AG04450 (cell line): ENCODE measurements at places on chromosomes 12 and 14. TPM values are rescaled to one million over a fixed set of nuclear protein-coding genes. Genes with fewer than 3 reads are reported as not detected.

- DNase-seq: no peak
Measured at GRCh38 chr14:77286576-77286975, 15.6 kb upstream of the NGB start.

BCL2L14 gene
- not detected in 2 replicates for polyA plus RNA-seq

DNA sequence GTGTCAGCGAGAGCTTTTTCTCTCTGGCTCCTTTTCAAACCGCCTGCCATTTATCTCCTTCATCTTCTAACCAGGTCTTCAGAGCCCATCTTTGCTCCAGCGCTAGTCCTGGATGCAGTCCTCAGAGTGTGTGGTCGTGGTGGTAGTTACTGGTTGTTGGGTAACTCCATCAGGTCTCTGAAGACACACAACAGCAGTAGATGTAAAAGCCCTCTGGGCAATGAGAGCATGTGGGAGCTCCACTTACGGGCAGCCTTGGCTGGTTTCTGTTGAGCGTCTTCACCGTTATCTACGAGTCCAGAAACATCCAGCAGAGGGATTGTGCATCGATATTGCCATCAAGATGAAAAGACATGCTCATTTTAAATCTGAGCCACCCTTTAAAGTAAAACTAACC is 61.2 kb downstream of the FBXL14 start:
- no peak for DNase-seq

DNA sequence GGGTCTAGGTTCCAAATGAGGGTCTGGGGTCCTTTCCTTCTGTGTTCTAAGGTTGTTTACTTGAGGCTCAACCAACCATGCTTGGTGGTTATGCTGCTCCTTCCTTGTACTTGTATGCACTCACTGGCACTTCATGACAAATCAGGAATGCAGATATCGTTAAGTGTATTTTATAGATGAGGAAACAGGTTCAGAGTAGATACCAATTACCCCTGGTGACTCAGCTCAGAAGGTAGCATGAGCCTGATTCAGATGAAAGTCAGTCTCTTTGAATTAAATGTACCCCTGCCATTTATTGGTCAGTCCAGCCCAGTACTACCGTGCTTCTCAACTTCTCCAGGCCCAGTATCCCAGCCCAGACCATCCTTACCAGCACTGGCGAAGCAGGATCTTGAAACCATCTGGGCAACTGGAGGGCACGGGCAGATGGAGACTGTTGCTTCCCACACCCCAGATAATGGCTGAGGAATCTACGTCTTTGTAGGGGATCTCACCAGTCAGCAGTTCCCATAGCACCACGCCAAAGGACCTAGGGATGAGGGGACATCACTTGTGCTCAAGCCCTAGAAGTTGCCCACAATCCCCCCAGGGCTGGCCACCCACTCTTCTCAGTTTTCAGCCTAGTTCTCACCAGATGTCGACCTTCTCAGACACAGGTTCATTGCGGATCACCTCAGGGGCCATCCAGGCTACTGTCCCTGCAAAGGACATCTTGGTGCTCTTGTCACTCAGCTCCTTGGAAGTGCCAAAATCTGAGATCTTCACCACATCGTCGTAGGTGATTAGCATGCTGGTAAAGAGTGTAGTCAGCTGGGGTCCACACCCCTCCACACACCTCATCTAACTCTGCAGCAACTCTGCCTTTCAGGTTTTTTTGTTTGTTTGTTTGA is 14.3 kb downstream of the MAP3K12 start:
- DNase-seq: no peak

IL23A gene
- 0.19 TPM in 1 of 2 replicates, not detected in the other for polyA plus RNA-seq

KCNK13 gene
- polyA plus RNA-seq: not detected in 2 replicates

DNA sequence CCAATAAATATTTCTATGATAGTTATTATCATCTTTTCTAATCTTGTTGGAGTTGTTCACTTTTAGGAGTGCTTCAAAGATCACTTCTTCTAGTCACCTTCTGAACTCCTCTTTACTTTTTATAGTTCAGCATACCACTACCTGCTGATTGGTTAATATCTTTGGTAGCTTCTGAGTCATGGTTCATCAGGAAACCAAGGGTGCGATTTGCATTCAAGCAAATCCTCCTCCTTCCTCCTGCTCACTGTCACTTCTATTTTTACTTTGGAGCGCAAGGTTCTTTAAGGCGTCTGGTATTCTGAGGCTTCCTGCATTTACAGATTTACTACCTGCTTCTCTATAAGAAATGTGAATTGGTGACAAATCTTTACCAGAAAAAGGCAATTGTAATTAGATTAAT is 24.0 kb downstream of the SYT1 start:
- DNase-seq: no peak

SLC17A8 gene
- polyA plus RNA-seq: not detected in 2 replicates

- DNase-seq: peak; percentile 43
Measured at GRCh38 chr14:58171090-58171489, 19.1 kb upstream of the ARMH4 start.

DNA sequence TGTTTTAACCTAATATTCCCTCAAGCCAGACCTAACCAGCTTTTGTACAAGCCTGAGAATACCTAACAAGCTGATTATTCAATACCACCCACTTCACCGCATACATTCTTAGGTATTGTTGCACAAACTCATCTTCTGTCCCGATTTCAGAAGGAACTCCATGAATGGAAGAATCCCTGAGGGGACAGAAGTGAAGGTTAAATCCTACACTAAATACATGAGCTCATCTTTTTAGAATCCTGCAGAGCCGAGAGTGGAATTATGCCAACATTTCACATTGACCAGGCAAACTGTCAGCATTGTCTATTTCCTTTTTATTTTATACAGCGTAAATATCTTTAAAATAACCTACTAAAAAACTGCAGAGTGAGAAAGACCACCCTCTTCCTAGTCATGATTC is 140.7 kb upstream of the PRICKLE1 start:
- DNase-seq: no peak

DNA sequence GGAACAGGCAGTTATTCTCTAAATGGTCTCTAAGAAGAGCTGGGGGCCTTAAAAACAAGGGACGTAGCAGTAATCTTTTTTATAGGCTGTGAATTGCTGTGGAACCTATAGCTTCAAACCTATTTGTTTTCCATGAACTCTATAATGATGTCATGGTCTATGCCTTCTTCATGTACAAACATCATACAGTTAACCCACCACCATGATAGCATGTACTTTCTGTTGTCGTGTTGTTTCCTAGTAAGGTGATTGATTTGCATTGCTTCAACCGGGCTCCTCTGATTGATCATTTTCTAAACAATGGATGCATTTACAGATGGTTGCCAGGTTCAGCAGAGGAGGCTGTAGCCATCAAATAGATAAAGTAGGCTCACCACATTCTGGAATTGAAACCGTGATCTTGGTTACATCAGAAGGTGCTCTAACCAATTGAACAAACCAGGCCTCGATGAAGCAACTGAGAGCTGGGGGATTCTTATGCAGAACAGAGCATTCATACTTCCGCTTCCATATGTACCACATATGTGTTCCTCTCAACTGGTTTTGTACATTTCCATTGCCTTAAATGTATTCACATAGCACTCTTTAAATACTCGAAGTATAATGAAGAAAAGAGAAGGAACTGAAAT is 25.6 kb upstream of the PCNX1 start:
- no peak for DNase-seq

GRCh38 chr14:22838631-22839041 is 2.3 kb downstream of the MMP14 start:
- DNase-seq: no peak

DNA sequence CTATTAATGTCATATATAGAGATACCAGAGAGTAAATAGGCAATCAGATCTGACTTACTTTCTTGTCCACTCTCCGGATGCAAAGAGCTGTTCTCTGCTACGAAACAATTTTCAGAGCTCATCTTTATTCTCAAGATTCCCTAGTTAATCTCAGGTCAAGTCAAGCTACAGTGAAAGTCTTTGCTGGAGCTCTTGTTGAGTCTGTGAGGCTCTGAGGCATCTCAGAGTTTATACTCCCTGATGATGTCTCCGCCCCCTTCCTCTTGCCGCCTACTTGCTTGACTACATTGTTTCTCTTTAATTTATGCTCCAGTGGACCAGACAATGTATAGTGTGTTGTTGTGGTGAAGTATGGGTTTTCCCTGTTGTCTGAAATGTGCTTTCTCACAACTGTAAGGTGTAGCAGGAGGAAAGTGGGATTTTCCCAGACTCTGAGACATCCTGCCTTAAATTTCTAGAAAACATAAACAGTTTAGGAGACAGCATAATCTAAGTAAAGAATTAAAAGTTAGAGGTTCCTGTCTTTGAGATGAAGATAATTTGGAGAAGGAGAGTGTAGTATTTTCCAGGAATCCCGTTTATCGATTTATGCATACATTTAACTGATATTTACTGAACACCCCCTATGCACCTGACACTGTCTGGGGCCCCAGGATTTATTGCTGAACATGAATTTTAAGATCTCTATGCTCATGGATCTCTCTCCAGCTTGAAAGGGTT is at the start of gene CD69:
TSS of gene CD69 (minus strand) at position 203 of the 720 bp plus-strand sequence. CDS start at position 122, 81 bp downstream.
- no peak for DNase-seq

- peak; percentile 66 for DNase-seq
Measured at GRCh38 chr14:64253672-64254071, 40.5 kb downstream of the ESR2 start.

PSME1 gene
- polyA plus RNA-seq: 80.0 and 94.9 TPM in 2 replicates

GRCh38 chr12:132222096-132222807 is 78.0 kb downstream of the NOC4L start:
- DNase-seq: no peak

CD163 gene
- not detected in 2 replicates for polyA plus RNA-seq

DNA sequence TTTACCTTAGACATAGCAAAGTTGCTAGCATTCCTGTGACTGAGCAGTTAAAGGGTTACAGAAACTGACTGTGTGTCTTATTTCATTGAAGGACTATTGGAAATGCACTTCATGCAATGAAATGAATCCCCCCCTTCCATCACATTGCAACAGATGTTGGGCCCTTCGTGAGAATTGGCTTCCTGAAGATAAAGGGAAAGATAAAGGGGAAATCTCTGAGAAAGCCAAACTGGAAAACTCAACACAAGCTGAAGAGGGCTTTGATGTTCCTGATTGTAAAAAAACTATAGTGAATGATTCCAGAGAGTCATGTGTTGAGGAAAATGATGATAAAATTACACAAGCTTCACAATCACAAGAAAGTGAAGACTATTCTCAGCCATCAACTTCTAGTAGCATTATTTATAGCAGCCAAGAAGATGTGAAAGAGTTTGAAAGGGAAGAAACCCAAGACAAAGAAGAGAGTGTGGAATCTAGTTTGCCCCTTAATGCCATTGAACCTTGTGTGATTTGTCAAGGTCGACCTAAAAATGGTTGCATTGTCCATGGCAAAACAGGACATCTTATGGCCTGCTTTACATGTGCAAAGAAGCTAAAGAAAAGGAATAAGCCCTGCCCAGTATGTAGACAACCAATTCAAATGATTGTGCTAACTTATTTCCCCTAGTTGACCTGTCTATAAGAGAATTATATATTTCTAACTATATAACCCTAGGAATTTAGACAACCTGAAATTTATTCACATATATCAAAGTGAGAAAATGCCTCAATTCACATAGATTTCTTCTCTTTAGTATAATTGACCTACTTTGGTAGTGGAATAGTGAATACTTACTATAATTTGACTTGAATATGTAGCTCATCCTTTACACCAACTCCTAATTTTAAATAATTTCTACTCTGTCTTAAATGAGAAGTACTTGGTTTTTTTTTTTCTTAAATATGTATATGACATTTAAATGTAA is 31.5 kb downstream of the MDM2 start:
- DNase-seq: no peak

CLEC4A gene
- 0.19 and 0.24 TPM in 2 replicates for polyA plus RNA-seq

DNA sequence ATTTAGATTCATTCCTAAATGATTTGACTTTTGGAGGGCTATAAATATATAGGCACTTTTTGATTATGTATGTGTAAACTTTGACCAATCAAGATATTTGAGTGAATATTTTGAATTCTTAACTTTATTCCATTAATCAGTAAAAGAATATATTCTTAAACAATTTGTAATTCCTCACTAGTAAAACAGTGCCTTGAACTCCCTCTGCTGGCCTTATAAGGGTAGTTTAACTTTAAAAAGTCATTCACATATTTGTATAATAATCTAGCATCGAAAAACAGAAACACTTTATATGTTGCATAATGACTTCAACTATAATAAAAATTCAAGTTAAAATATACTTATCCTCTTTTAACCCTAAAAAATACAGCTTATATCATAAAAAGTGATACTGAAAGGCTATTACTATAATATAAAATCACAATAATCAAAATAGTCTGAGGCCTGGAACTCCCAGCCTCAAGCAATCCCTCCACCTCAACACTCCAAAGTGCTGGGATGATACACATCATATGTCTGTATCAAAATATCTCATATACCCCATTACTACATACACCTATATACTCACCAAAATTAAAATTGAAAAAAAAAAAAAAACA is 31.2 kb downstream of the CCDC59 start:
- DNase-seq: no peak

- no peak for DNase-seq
Measured at GRCh38 chr14:96084796-96085195, 45.6 kb downstream of the C14orf132 start.

DNA sequence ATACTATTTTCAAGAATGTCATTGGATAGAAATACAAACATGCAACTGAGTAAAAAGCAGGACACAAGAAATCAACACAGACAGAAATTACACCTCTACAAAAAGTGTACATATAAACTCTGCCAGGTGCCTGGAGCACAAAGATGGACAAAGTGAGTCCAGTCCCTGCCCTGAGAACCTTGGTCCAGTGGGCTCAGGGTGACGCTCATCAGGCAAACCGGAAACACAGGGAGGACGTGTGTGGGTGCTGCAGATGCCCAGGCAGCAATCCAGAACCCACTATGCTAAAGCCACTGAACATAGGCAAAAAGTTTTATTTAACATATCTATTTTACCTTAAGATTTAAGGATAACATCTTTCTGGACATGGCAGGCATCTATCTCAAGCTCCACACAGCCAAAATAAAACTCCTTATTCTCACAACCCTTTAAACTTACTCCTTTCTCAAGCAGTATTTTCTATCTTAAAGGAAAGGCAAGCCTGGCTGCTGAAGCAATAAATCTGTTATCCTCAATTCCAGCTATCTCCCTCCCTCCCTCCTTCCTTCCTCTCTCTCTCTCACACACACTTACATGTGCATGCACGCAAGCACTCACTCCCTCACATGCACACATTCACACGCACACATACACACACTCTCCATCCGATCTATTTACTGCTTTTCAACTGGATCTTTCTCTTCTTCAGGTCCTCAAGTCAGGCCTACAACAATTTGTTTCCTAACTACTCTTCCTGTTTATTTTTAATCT is 10.2 kb downstream of the PPP1R13B start:
- no peak for DNase-seq

- peak; percentile 82 for DNase-seq
Measured at GRCh38 chr12:12891080-12891880, at the start of gene GPRC5A. Gene GPRC5A, plus strand, starts transcription at chr12:12891562. Its CDS starts 16,688 bp downstream, at chr12:12908250.

ADAM21 gene
- polyA plus RNA-seq: 0.12 and 0.26 TPM in 2 replicates

DNA sequence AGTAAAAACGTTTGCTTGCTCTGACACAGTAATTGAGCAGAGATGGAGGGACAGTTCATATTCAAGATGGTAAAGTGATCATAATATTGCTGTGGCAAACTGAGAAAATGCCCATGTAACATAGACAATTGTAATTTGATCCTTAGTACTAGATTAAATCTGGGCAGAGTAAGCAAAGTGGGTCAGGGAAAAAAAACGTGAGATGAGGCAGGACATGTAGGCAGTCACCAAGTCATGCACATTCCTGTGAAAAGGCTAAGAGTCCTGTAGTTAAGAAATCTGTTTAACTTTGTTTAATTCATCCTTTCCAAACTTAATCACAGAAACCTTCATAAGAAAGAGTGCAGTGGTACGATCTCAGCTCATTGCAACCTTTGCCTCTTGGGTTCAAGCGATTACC is 16.1 kb downstream of the BTBD7 start:
- no peak for DNase-seq

ORMDL2 gene
- polyA plus RNA-seq: 40.9 and 49.3 TPM in 2 replicates

PLBD1 gene
- 0.31 and 0.37 TPM in 2 replicates for polyA plus RNA-seq

CYP46A1 gene
- 0.07 and 0.14 TPM in 2 replicates for polyA plus RNA-seq

GRCh38 chr12:109423392-109423791 is 53.7 kb downstream of the KCTD10 start:
- no peak for DNase-seq
